RWPE2 (cell line): ENCODE measurements at places on chromosomes 7 and 10.

- DNase-seq: no peak
These were observed 145.1 kb upstream of the TMEM106B start for GRCh38 chr7:12066004-12066403.

DNA sequence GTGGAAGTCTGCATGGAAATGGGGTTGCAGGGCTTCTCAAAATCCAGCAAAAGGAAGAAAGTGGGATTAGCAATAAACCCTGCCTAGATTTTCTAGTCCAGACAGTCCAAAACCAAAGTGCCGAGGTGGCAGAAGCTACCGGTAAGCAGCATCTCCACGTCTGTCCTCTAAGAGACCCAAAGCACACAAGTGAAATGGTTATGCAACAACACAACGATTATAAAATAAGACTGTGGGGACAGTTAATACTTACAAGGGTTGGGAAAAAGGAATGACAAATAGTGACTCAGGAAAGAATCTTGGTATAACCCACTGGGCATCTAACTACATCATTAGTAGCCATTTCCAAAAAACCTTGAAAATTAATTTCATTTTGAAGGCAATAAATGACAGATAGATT is 24.7 kb downstream of the CREB3L2 start:
- DNase-seq: no peak

- no peak for DNase-seq
These were observed 98.7 kb upstream of the DNAAF5 start for GRCh38 chr7:627661-628401.

- DNase-seq: no peak
These were observed 296.1 kb downstream of the GLRX3 start for GRCh38 chr10:130432271-130432670.

- no peak for DNase-seq
These were observed 110.0 kb downstream of the EGFR start for GRCh38 chr7:55128693-55129394.

- no peak for DNase-seq
These were observed 326.0 kb downstream of the DGKB start for GRCh38 chr7:14576578-14576977.

DNA sequence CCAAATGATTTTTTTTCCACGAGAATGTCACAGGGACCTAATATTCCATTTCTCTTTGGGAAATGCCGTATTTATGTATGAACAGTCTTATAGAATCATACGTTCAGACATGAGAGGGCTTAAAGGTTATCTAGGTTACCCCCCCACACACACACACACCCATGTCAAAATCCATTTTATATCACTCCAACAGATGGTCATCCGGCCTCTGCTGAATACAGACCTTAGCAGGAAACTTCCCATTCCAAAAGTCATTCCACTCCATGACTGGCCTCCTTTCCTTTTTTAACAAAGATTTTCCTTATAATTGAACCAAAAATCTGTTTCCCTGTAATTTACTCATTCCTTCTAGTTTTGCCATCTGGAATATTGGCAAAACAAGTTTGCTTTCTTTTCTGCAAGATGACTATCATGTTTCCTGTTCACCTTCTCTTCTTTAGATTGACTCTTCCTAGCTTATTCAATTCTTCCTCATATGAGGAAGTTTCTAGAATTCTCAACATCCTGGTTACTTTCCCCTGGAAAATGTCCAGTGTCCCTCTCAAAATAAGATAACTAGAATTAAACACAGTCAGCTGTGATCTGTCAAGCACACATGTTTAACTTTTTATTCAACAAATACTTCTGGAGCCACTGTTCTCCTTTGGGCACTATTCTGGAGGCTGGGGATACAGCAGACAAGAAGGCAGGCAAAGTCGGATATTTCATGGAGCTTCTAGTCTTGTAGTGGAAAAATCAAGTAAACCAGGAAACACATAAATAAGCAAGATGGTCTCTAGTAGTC is 276.5 kb upstream of the LRGUK start:
- DNase-seq: no peak

DNA sequence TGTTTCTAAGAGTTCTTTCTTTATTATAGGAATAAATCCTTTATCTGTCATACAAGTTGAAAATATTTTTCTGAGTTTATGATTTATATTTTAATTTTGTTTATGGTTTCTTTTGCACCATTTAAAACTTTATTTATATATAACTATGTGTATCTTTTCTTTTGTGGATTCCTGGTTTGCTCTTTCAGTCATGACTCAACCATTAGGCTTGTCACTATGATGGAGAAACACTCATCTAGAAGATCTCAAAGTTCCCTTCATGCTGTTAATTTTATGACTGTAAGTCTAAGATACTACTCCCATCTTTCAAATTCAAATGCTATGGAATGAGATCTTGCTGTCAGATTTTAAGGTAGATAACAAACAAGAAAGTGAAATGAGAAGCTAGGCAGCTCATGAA is 199.5 kb downstream of the INHBA start:
- DNase-seq: no peak

DNA sequence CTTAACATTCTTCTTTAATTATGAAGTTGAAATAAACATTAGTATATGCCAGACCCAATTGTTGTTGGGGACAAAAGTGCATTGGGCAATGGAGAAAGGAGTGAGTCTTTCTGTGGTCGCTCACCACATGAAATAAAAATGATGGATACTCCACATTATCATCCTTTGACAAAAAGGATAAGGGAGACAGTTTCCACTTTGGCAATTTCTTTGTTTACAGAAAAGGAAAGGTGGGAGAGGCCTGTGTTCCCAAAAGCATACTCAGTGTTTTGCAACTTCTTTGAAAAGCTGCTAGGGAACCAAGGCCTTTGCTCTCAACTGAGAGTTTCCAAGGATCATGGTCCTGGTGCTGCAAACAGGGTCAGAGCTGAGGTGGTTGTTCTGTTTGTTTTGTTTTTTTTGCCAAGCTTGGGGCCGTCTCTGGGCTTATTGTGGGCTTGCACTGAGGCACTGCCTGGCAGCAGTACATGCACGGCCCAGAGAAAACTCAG is 341.9 kb downstream of the TNS3 start:
- no peak for DNase-seq

- no peak for DNase-seq
These were observed 743 bp upstream of the ZCCHC24 start for GRCh38 chr10:79445977-79446757.

- DNase-seq: peak; percentile 25
These were observed 38.5 kb downstream of the BNIP3 start for GRCh38 chr10:131943021-131943814.

DNA sequence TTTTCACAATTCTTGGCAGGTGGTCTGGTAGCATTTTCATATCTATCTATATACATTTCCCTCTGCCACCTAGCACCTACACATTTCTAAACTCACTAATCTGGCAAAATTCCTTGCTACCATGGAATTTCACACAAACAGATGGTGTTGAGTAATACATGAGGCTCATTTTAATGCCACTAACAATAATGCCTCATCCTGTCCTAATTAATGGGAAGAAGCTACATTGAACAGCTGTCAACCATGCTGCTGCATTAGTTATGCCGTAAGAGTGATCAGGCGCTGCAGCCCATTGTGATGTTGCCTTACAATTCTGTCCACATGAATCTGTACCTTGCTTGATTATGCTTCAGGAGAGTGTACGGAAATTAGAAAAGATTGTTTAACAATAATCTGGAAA is 23.2 kb downstream of the COL1A2 start:
- no peak for DNase-seq

DNA sequence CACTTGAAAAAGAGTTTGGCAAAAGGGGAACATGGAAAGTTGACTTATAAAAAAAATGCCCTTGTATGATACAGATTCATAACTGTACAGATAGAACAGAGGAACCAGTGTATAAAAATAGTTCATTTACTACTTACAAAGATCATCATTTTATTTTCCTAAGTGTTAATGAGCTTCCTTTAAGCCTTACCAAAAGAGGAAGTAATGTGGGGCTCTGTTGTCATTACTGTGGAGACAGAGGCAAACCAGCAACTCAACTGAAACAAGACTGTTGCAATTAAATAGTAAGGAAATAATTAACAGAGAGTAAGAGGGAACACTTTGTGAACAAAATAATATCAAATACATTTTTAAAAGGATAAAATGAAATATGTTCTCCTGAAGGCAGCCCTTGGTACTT is 526.2 kb upstream of the ADARB2 start:
- DNase-seq: no peak

DNA sequence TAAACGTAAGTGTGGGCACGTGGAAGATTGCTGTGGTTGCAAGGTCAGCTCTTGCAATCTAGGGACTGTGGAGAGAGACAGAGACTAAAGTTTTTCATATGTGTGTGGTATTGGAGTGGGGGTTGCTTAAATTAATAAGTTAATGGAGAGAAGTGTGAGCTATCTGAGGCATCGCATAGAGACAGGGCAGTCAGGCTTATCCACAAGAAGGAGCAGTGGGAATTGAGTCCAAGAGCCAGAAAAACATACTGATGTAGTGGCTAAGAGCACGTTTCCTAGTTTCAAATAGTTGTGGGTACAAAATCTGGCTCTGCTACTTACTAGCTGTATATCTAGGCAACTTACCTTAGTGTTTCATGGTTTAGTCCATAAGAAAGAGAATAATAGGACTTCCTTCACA is 65.8 kb downstream of the SORCS3 start:
- DNase-seq: no peak

DNA sequence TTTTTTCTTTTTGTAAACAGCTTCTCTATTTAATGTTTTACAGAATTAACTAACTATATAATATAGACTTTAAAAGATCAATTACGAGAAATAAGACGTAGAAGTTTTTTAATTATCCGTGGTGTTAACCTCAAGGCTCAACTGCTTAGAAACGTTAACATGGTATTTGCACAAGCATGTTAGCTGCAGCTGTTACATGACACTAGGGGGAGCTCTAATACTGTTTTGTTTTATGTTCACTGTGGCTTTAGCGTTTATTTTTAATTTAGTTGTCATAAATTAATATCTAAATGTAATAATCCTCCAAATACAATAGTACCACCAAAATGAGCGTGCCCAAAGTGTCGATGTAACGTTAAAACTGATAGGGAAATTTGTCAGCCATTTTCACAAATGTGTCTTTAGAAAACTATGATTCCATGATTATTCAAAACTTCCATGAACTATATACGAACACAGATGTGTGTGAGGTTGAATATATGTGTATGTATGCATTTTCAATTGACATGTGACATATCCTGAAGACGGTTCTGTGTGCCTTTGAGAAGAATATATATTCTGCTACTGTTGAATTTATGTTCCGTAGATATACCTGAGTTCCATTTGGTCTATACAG is 828.8 kb upstream of the MBL2 start:
- DNase-seq: no peak

- DNase-seq: no peak
These were observed 22.6 kb downstream of the ZNF786 start for GRCh38 chr7:149067869-149068268.

- DNase-seq: no peak
These were observed 1.2 kb downstream of the CACUL1 start for GRCh38 chr10:118753331-118754228.

- no peak for DNase-seq
These were observed 44.7 kb downstream of the PRF1 start for GRCh38 chr10:70557876-70558275.

DNA sequence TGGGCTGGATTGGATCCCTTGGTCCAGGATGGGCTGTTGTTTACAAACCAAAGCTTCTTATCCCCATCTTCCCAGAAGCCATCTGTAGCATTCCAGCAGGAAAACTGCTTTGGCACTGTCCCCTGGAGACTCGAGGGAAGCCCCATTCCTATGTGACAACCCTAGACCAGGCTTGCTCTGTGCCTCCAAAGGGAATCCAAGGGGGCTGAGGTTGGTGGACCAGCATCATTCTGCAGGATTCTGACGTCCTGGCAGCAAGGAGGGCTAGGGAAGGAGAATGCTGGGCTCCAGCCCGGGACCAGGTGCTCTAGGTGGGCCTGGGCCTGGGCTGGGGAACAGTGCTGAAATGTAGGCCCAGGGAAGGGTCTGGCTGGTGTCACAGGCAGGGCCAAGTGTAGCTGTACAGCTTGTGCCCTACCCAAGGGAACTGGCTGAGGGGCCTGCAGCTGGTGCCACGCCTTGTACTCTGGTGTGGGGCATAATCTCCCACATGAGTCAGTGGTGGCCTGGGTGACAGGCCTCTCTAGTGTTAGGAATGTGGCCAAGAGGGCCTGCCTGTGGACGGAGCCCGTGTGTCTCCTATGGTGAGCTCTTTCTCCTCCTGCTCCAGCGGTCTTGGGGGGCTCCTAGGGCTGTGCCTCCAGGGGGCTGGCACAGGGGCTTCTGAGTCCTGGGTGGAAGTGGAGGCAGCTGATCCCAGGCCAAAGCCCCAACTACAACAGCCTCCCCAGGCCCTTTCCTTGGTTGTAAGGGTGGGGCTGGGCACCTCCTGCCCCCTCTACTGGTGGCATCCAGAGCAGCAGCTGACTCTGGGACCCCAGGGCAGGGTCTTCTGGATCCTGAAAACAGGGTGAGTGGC is 25.2 kb downstream of the TRIM8 start:
- no peak for DNase-seq

- DNase-seq: no peak
These were observed 66.7 kb upstream of the FGL2 start for GRCh38 chr7:77266291-77266794.

GRCh38 chr10:72108830-72109635 is 20.7 kb upstream of the SPOCK2 start:
- no peak for DNase-seq

GRCh38 chr10:72275351-72276012 is 1.8 kb downstream of the DDIT4 start:
- no peak for DNase-seq
